ENCODE measurements at places on chromosomes 16 and 17.

- no peak for DNase-seq
These were observed 29.1 kb upstream of the SHCBP1 start for GRCh38 chr16:46650254-46650623.

GRCh38 chr17:50689251-50689650 is 18.5 kb downstream of the ANKRD40 start:
- DNase-seq, result no peak

- no peak for DNase-seq
These were observed 31.3 kb downstream of the PHLPP2 start for GRCh38 chr16:71693164-71693563.

GRCh38 chr17:64025732-64026294 is 5.4 kb upstream of the ICAM2 start:
- DNase-seq, result peak; percentile 93

DNA sequence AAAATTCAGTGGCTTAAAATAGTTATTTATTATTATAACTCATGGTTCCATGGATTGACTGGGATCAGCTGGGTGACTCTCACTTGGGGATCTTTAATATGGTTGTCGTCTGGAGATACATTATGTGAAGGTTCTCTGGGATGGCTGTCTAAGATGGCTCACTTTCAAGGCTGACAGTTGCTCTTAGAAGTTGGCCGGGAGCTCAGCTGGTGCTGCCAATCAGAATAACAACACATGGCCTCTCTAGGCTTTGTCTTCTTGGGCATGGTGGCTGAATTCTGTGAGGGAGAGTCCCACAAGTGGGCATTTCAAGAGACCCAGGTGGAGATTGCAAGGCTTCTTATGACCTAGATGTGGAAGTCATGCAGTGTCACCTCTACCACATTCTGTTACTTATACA is 269.7 kb downstream of the CA10 start:
- DNase-seq, result no peak

GRCh38 chr17:78924481-78925151 is 571 bp downstream of the TIMP2 start:
- no peak for DNase-seq

GRCh38 chr17:2634361-2634960 is 41.0 kb downstream of the PAFAH1B1 start:
- DNase-seq, result no peak

- no peak for DNase-seq
These were observed 587 bp downstream of the MMP2 start for GRCh38 chr16:55479430-55480140.

DNA sequence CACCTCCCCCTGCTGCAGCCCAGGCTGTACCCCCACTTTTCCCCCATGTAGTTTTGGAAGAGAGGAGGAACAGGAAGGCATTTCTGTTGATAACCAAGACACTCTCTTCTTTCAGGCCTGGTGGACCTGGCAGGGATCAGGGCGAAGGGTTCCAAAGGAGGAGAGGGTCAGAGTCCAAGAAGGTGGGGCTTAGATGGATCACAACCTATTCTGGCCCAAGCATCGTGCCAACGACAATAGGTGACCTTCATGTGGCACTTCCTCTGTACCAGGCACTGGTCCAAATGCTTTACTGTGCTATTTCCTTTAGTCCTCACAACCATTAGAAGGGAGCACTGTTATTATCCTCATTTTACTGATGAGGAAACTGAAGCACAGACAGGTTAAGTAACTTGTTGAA is 84.3 kb downstream of the TMEM132E start:
- DNase-seq, result no peak

DNA sequence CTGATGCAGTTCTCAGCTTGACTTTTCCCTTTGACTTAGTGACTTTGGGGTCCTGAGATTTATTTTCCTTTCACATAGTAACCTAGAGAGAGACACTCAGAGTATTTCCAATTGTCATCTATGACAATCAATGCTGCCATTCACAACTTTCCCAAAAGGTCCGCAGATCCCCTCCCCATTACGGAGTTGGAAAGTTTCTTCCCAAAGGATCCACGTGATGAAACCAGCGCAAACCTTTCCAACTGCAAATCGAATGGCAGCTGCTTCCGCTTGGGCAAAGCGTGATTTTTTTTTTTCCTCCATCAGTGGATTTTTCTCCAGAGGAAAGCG is 538 bp upstream of the FCSK start:
- DNase-seq, result no peak

- no peak for DNase-seq
These were observed 15.7 kb upstream of the MLKL start for GRCh38 chr16:74716355-74716754.

GRCh38 chr17:4304417-4305027 is 40.7 kb upstream of the ANKFY1 start:
- DNase-seq, result peak; percentile 37

GRCh38 chr16:80122115-80122514 is 418.7 kb upstream of the DYNLRB2 start:
- DNase-seq, result no peak

GRCh38 chr17:9725575-9725974 is 65.8 kb downstream of the DHRS7C start:
- no peak for DNase-seq

DNA sequence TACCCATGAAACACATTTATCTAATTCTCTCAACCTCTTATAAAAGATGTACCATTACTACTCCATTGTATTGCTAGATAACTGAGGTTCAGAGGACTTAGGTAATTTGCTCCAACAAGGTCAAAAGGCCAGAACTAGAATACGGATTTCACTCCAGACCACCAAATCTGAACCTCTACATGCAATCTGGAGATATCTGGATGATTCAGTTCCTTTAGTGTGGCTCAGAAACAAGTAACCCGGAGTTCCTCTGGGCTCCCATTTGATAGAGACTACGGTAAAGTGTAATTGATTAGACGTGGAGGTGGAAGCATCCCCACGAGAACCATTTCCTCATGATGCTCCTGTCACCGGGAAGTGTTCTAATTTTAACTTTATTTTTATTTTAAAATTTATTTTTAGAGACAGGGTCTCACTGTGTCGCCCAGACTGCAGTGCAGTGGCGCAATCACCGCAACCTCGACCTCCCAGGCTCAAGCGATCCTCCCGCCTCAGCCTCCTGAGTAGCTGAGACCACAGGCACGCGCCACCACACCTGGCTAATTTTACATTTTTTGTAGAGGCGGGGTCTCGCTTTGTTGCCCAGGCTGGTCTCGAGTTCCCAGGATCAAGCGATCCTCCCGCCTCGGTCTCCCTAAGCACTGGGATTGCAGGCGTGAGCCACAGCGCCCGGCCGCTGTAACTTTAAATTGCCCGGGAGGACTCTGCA is 608 bp upstream of the COX10 start:
- DNase-seq, result no peak

- no peak for DNase-seq
These were observed 8.1 kb downstream of the CORO7 start for GRCh38 chr16:4408323-4408690.

DNA sequence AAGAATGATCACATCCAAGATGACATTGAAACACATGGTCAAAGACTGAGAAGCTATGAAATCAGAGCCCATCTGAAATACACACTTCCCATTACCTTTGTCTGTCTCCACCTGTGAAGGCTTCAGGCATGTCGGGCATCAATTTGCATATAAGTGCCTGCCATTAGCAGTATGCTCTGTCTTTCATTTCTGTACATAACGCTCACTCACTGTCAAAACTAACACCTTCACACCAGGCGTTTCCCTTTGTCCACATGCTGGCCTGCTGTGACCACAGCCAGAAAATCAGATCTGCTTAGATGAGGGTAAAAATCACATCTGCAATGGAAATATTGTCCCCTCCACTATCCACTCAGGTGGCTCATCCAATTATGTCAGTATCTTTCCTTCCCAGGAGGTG is 524.8 kb downstream of the TOX3 start:
- DNase-seq, result no peak

DNA sequence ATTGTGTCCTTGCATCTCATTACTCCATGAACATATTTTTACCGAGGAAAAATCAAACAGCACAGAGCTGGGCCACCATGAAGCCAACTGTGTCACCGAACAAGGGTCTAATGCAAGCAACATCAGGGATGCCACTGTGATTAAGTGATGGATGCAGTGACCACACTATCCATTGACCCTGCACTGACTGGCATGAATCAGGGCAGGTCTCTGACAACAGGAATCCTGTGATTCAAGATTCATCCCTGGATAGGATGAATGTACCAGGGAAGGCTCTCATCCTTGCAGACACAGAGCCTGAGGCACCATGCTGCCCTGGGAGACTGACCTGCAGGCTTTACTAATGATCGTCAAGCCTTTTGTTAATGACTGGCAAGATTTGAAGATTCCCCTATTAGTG is 41.5 kb upstream of the ZFHX3 start:
- no peak for DNase-seq

DNA sequence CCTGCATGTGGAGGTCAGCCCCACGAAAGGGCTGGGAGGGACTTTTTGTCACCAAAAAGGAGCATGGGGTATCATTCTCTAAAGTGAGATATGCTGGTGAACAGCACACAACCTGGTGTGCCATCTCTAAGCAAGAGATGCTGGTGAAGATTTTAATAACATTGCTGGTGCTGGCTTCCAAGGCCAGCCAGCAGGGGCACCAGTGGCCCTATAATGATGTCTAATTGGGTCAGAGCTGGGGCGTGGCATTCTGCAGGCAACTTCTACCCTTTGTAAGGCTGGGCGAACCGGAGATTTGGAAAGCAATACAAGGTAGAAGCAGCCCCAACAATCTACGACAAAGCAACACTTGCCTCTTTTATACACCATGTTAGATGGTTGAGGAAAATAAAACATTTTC is 16.8 kb downstream of the SDR42E1 start:
- DNase-seq, result no peak

- DNase-seq, result no peak
These were observed 99.3 kb upstream of the C17orf78 start for GRCh38 chr17:37276475-37276874.

- no peak for DNase-seq
These were observed 27.4 kb downstream of the IRF8 start for GRCh38 chr16:85926370-85926769.

- DNase-seq, result no peak
These were observed 23.0 kb downstream of the NLRC5 start for GRCh38 chr16:57012353-57012752.

- DNase-seq, result no peak
These were observed 33.5 kb downstream of the C16orf87 start for GRCh38 chr16:46797501-46797900.

- DNase-seq, result no peak
These were observed 14.9 kb downstream of the UBFD1 start for GRCh38 chr16:23572394-23572793.

DNA sequence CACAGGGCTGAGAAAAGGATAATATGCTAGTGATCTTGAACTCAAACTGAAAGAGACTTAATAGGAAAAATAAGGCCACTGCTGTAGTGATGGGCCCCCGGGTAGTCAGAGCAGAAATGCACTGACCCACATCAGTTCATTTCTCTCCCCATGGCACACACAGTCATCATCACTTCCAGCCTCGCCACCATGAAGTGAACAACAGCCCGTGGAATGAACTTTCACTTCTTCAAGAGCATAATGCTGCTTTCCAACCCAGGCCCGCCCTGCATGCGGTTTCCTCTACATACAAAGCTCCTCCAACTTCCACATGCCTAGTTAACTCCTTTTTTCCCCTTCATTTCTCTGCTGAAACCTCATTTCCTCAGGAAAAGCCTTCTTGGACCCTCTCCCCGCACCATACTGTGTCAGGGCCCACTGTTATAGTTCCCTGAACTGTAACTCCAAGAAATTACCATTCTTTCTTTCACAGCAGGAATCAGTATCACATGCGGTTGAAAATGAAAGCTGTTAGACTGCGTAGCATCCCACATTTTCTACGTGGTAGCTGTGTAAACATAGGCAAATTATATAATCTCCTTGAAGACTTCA is 65.8 kb upstream of the SMIM36 start:
- DNase-seq, result peak; percentile 9

DNA sequence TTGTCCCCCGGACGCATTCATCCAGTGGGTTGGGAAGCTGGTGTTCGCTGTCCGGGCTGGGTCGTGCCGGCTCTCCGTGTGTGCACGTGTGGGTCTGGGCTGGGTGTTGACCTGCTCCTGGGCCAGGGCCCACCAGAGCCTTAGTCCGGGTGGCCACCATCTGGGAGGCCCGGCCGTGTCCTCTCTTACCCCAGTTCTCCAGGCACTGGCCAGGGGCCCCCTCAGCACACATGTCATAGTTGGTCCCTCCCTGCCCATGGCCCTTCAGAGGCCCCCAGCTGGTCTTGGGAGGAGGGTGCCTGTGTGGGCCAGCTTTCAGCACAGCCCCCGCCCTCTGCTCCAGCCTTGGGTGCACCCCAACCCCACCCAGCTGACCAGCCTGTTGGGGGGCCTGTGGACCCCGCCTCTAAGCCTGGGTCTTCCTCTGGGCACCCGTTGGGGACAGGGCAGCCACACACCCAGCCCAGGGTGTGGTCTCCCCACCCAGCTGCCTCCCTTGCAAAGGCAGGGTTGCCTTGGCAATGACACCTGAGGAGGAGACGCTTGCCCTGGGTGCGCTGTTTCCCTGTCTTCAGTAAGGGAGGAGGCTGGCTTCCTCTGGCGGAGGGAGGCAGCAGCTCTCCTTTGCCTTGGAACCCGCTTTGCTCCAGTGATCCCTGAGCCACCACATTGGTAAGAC is 77.4 kb downstream of the JPH3 start:
- DNase-seq, result no peak

DNA sequence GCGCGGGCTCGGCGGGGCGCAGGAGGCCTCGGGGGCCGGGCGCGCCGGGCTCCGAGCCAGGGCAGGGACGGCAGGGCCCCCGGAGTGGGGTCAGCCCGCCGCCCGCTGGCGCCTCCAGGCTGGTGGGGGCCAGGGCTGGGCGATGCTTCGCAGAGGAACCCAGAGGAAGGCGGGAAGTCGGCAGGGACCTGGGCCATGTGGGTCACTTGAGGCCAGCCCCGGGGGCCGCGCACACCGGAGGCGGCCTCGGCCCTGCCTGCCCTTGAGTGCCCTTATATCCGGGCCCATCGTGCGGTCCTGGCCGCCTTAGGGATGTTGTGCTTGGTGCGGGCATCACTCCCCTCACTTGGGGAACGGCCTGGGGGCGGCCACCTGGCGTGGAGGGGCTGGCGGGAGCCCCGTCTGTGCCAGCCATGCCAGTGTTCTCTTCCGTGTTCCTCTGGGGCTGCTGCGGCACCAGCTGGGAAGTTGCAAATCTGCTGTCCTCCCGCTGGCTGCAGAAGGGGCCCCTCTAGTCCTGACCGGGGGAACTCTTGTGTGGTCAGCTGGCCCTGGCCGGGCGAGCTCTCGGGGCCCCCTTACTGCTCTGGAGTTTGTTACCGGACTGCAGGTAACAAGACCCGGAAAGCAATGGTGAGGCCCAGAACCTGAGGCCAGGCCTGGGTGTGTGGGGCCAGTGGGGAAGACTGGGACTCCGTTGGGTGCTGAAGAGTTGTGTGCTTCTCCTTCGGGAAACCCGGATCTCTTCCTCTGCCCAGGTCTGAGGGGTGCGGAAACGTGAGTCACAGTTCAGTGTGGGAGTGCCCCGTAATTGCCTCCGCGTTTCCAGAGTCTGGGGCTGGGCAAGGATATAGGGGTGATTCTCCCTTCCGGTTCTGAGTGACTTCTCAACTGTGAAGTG is 849 bp downstream of the CAPN15 start:
- DNase-seq, result peak; percentile 62

GRCh38 chr17:12667299-12667958 is 1.7 kb downstream of the MYOCD start:
- no peak for DNase-seq

- DNase-seq, result no peak
These were observed 73.7 kb upstream of the ZNF423 start for GRCh38 chr16:49929626-49930025.

All from CD4-positive, alpha-beta T cell (primary cell).